ENCODE measurements at places on chromosomes 7 and 10.
A peak's percentile ranks its signal among the peaks of the same experiment; 100 is the strongest.

DNA sequence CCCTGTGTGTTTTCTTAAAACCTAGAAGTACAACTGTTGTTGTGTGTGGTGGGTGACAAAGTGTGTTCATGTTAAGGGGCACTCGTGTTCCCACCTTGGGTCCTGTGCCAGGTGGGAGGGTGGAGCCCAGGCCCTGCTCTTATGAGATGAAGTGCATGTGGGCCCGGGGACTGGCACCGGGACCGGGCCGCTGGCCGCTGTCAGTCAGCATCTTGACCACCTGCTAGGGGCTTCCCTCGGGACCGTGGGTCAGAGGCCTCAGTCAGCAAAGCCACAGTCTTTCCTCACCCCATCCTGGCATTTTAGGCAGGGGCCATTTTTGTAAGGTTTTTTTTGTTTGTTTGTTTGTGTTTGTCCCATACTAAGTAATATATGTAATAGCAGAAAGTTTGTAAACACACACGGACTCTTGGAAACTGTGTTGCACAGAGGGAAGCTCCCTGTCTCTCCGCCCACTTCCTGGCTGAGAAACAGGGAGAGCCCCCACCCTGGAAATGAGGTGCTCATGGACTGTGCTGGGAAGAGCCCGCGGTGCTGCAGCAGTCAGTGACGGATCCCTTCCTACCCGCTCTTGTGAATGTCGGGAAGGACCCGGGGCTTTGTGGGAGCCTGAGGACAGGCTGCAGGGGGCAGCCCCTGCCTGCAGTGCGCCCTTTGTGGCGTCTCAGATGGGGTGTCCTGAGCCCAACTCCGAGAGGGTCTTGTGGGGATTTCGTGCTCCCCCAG is 13.4 kb downstream of the AGAP3 start:
- H3K27me3 ChIP-seq = peaks cover 4% of the 10 kb centered on the region
- no peak for DNase-seq
- H3K4me1 ChIP-seq = peaks cover 35% of the 10 kb centered on the region
- H3K36me3 ChIP-seq = peaks cover 17% of the 10 kb centered on the region

- H3K4me3 ChIP-seq = no peak overlapping the region
- DNase-seq = no peak
- H3K27me3 ChIP-seq = no peaks in the 10 kb centered on the region
- no peak overlapping the region for H3K27ac ChIP-seq
- H3K36me3 ChIP-seq = no peaks in the 10 kb centered on the region
Measured at GRCh38 chr10:3741688-3742461, 43.1 kb downstream of the KLF6 start.

- peak overlapping the region; percentile 94 for H3K4me3 ChIP-seq
- H3K4me1 ChIP-seq = peaks cover 16% of the 10 kb centered on the region
- no peak for DNase-seq
Measured at GRCh38 chr7:30505174-30505697, 607 bp upstream of the GGCT start.

GRCh38 chr7:79823246-79823951 is 311.2 kb upstream of the GNAI1 start:
- no peaks in the 10 kb centered on the region for H3K27me3 ChIP-seq
- no peak overlapping the region for H3K4me3 ChIP-seq
- no peak for DNase-seq
- no peaks in the 10 kb centered on the region for H3K36me3 ChIP-seq
- no peak overlapping the region for H3K27ac ChIP-seq

DNA sequence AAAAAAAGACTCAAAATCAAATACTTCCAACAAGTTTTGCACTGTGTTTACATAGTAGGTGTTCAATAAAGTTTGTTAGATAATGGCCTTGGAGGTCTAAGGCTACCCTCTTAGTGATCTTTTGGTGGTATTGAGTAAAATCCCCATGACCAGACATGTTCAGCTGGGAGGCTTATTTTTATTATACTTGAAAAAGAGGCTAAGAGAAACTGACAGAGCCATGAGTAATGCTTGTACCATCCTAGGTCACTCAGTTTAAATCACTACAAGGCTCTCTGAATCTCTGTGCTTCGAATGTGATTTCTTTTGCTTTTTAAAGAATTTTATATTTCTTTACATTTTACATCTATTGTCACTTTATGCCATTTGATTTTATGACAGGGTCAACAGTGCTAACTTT is 90.5 kb downstream of the TWIST1 start:
- DNase-seq = no peak
- H3K4me1 ChIP-seq = no peaks in the 10 kb centered on the region
- no peaks in the 10 kb centered on the region for H3K36me3 ChIP-seq

DNA sequence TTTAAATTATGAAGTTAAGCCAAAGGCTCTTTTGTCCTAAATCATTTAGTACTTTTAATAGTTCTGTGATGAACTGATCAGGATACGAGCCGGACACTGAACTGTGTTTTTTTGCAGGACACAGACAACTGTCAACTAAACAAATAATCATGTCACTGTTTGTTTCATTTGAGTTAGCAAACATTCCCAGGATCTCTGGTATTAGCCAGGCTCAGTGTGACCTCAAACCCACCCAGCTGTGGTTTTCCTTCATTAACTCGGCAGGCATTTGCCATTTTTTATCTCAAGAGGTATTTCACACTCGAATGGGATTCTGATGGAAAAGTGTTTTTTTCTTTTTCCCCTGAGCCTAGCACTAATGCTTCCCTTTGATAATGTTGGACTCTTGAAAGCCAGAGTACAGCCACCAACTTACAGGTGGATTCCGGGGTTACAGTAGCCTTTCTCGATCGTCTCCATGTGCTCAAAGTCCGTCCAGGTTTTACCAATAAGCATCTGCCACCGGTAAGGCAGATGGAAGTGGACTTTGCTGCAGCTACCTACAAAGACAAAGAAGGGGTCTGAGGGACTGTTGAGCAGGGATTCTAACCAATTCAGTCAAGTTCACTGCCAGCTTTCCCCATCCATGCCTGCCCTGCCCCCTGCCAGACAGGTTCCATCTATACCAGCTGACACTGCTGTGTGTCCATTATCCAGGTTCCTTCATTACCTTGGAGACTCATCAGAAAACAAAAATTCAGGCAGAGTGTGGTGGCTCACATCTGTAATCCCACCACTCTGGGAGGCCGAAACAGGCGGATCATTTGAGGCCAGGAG is 33.4 kb downstream of the ZC3HAV1 start:
- no peak overlapping the region for H3K27ac ChIP-seq
- H3K27me3 ChIP-seq = no peaks in the 10 kb centered on the region
- H3K36me3 ChIP-seq = peaks cover 33% of the 10 kb centered on the region
- no peak for DNase-seq

DNA sequence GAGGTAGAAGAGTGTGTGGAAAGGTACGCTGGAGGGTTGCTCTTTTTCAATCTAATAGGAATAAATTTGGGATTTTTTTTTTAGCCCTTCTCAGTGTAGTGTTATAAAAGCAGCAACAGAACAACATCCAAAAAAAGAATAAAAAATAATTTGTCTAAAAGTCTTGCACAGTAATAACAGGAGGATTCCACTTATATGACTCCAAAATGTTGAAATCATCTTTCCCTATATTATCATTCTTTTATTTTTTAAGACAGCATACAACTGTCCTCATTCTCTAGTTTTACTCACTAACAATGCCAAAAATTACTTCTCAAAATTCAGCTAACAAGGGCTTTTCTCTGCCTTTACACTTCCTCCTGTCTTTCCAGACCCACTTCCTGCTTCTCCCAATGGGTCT is 27.8 kb downstream of the IL2RA start:
- H3K27me3 ChIP-seq = no peaks in the 10 kb centered on the region
- peak overlapping the region; percentile 21 for H3K27ac ChIP-seq
- no peak for DNase-seq
- no peaks in the 10 kb centered on the region for H3K36me3 ChIP-seq
- H3K4me1 ChIP-seq = no peaks in the 10 kb centered on the region

- peaks cover 39% of the 10 kb centered on the region for H3K36me3 ChIP-seq
- no peak overlapping the region for H3K4me3 ChIP-seq
- peaks cover 2% of the 10 kb centered on the region for H3K4me1 ChIP-seq
- H3K27me3 ChIP-seq = no peaks in the 10 kb centered on the region
- no peak overlapping the region for H3K27ac ChIP-seq
- no peak for DNase-seq
Measured at GRCh38 chr7:868189-868486, 8.2 kb upstream of the GET4 start.

DNA sequence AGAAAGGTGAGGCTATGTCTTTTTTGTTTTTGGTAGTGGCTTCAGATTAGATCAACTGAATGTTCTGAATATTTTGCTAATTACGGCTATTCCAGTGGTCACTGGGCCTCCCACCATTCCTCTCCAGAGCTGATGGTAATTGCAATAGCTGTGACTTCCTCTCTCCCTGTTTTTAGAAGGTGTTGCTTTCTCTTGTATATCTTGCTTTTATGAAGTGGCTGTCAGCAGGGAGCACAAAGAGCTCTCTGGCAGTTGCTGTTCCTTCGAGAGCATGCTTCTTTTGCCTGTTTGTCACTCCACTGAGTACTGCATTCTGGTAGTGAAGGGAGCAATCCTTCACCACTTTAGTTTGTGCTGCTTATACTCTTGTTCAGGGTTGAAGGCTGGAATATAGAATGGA is 133.3 kb downstream of the EXOC4 start:
- H3K4me3 ChIP-seq = no peak overlapping the region
- peaks cover 3% of the 10 kb centered on the region for H3K4me1 ChIP-seq
- H3K36me3 ChIP-seq = no peaks in the 10 kb centered on the region
- H3K27ac ChIP-seq = no peak overlapping the region
- no peaks in the 10 kb centered on the region for H3K27me3 ChIP-seq

DNA sequence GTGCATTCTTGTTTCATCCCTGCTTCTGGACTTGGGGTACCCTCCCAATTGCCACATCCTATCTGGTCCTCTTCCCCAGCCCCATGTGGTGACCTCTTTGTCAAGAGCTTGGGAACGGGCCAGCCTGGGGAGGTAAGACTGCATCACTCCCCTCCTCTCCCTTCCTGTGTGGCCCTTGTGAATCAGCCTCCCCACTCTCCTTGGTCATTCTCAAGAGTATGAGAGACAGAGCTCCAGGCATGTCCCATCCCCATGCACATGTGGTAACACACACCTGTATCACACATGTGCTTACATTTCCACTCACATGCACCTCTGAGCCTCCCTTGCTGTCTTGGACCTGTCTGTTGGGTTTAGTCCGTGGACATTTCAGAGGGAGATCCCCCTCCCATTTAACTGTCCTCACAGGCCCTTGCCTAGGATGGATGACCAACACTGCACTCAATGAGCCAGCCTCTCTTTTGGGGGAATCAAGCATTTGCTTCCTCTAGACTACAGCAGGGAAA is 2.6 kb downstream of the MRPL43 start:
- H3K4me3 ChIP-seq = no peak overlapping the region
- DNase-seq = no peak
- peaks cover 17% of the 10 kb centered on the region for H3K27me3 ChIP-seq

DNA sequence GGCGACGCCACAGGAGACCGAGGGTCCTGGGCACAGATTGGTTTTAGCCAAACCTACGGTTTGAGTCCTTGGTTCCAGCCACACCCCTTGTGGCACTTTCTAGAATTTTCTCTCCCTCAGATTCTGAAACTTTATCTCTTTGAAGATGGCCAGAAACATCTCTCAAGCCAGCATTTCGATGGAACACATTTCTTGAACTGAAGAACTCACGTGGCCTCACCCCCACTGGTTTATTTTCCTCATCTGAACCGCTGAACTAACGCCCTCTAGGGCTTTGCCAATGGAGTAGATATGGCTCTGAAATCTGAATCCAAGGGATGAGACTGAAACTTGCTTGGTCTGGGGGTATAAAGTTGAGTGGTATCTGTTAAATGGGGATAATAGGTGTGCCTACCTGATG is 6.7 kb upstream of the SPAM1 start:
- H3K27ac ChIP-seq = no peak overlapping the region
- H3K4me3 ChIP-seq = no peak overlapping the region
- DNase-seq = no peak

GRCh38 chr10:124728071-124728829 is 15.9 kb downstream of the FAM53B start:
- peaks cover 2% of the 10 kb centered on the region for H3K27me3 ChIP-seq
- H3K27ac ChIP-seq = no peak overlapping the region
- H3K4me1 ChIP-seq = peaks cover 37% of the 10 kb centered on the region
- H3K4me3 ChIP-seq = no peak overlapping the region

DNA sequence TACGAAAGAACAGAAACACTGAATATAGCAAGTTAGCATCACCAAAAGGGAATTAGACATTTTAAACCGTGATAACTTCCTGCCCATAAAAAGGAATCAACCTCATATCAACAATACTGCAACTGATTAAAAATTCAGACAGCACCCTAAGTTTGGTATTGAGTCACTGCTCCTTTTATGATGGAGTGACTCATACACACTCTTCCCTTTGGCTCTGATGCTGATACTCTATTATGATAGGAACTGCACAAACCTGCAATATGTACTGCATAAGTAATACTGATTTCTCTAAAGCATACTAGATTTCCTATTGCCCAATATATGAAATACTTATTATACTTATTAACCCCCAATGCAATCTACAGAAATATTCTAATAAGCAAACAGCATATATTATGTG is 118.7 kb downstream of the PARD3 start:
- H3K27me3 ChIP-seq = peaks cover 7% of the 10 kb centered on the region
- no peak overlapping the region for H3K27ac ChIP-seq
- no peak overlapping the region for H3K4me3 ChIP-seq
- H3K36me3 ChIP-seq = no peaks in the 10 kb centered on the region
- peaks cover 44% of the 10 kb centered on the region for H3K4me1 ChIP-seq

- no peak overlapping the region for H3K27ac ChIP-seq
- no peaks in the 10 kb centered on the region for H3K27me3 ChIP-seq
- H3K4me3 ChIP-seq = no peak overlapping the region
- H3K36me3 ChIP-seq = no peaks in the 10 kb centered on the region
Measured at GRCh38 chr7:96033009-96033598, 260.8 kb downstream of the DYNC1I1 start.

- H3K27me3 ChIP-seq = no peaks in the 10 kb centered on the region
- no peaks in the 10 kb centered on the region for H3K36me3 ChIP-seq
- no peak overlapping the region for H3K4me3 ChIP-seq
- H3K4me1 ChIP-seq = no peaks in the 10 kb centered on the region
Measured at GRCh38 chr7:88615336-88615735, 144.2 kb upstream of the ZNF804B start.

DNA sequence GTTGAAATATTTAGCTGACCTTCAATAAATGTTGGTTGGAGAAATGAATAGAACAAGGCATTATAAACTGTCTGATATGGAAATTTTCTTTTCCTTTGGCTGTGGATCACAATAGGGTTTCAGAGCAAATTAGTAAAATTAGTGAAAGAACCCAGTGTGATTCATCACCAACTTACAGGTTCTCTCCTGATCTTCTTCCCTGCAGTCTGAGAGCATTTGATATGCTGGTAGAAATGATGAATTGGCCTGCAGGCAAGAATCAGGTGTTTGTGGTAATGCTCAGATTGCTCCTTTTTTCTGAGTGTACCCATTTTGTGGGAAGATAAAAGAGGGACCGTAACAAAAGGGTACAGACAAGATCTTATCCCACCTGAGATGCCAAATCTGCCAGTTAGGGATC is 51.9 kb downstream of the BTAF1 start:
- H3K36me3 ChIP-seq = peaks cover 7% of the 10 kb centered on the region
- peaks cover 3% of the 10 kb centered on the region for H3K4me1 ChIP-seq

All from endothelial cell (in vitro differentiated cells).